ENCODE measurements at places on chromosomes 16 and 17. TPM values are rescaled to one million over a fixed set of nuclear protein-coding genes. Genes with fewer than 3 reads are reported as not detected.

DNA sequence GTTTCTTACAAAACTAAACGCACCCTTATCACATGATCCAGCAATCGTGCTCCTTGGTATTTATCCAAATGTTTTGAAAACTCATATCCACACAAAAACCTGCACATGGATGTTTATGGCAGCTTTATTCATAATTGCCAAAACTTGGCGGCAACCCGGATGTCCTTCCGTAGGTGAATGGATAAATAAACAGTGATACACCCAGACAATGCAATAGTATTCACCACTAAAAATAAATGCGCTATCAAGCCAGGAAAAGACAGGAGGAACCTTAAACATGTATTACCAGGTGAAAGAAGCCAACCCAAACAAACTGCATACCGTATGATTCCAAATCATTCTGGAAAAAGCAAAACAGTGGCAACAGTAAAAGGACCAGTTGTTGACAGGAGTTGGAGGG, 10.0 kb downstream of the SPATA32 start:
- no peak overlapping the region for H3K4me3 ChIP-seq
- DNase-seq: no peak
- peaks cover 15% of the 10 kb centered on the region for H3K4me1 ChIP-seq
- H3K36me3 ChIP-seq: peaks cover 6% of the 10 kb centered on the region
- H3K27ac ChIP-seq: no peak overlapping the region
- H3K27me3 ChIP-seq: no peaks in the 10 kb centered on the region

DNA sequence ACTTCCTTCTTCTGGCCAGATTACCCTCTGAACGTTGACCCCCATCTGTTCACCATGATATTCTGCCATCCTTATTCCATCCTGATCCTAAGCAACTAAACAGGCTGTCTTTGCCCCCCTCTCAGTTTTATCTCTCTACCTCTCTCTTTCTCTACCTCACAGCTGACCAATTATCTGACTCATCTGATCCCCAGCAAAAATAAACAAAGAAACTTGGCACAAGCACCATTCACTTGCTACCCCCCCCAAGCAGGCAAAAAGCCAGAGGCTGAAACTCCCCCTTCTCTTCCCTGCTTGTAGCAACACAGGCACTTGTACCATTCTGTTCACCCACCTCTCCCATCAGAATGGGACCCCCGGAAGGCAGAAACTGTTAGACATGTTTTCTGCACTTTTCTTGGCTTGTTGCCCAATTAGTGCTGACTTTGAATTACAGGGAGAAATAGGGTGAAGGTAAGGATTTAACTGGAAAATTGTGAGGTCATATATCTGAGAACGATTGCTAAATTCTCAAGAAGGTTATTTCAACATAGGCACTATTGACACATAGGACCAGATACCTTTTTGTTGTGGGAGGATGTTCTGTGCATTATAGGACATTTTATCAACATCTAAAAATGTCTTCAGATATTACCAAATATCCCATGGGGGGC, 163.2 kb downstream of the TOX3 start:
- H3K4me3 ChIP-seq: no peak overlapping the region
- no peaks in the 10 kb centered on the region for H3K36me3 ChIP-seq
- no peak overlapping the region for H3K27ac ChIP-seq

DNA sequence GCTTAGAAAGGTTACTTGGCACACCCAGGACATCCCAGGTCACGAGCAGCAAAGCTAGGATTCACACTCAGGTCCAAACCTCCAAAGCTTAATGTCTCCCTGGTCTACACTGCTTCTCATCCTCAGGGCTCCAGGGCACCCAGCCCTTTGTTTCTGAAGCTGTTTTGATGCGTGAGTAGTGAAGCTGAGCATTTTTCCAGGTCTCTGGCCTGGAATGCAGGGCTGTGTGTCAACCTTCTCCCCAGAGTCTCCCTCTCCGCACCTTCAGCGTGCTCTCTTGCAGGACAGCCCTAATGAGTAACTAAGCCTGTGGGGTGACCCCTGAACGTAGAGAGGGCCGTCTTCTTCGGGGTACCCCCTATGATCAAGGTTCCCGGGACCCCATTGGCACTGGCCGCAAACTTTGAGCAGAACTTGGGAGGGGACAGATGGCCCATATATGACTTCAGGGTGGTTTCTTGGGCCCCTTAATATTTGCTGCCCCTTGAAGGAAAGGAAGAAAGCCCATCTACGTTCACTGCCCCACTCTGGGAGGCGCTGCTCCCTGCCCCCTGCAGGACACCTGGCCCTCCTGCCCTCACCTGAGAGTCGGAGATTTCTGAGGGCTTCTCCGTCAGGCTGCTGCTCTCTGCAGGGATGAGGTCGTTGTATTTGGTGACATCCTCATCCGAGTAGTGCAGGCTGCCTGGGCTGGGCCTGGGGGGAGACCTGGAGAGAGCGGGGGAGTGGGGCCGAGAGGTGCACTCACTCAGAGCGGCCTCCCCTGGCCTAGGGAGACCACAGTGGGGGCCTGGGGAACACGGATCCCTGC, 36.4 kb upstream of the CDC42EP4 start:
- no peaks in the 10 kb centered on the region for H3K4me1 ChIP-seq
- no peak for DNase-seq
- H3K4me3 ChIP-seq: no peak overlapping the region
- no peak overlapping the region for H3K27ac ChIP-seq

Gene SHBG
- 0.35 TPM for total RNA-seq

Gene KRTAP3-1
- total RNA-seq: not detected
